Suppressor macrophage (primary cell): ENCODE measurements at places on chromosomes 7 and 10.

DNA sequence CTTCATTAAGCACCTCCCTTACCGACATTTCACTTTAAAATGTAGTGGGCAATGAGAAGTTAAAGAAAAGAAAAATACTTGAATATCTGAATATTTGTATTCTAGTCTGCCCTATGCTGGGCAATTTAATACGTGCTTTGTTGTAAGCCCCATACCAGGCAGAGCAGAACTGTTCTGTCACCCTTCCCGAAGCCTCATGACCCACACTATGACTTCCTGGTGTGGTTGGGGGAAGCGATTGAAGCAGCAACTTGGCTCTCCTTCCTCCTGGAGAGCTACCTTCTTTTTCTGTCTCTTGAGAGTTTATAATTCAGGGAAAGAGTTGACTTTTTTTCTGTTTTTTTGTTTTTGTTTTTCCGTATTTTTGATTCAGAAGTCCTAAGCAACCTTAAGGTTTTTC is 243.7 kb downstream of the INHBA start:
- DNase-seq: peak; percentile 71

DNA sequence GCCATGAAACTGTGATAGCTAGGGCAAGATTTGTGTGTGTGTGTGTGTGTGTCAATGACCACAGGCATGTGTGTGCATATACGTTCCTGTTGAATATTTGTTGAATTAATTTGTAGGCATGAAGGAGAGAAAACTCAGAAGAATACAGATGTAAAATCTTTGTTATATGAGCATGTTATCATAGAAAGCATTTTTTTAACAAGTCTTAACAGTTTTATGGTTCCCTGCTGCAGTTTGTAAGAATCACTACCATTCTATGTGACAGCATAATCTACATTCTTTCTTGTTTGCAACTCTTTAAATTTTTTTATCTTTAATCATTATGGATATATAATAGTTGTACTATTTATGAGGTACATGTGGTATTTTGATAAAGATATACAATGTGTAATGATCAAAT is 130.3 kb downstream of the CD36 start:
- DNase-seq: no peak

GRCh38 chr7:17369691-17370426 is 71.4 kb downstream of the AHR start:
- peak; percentile 97 for DNase-seq

GRCh38 chr10:77925410-77925794 is 1.2 kb downstream of the DLG5 start:
- no peak for DNase-seq

DNA sequence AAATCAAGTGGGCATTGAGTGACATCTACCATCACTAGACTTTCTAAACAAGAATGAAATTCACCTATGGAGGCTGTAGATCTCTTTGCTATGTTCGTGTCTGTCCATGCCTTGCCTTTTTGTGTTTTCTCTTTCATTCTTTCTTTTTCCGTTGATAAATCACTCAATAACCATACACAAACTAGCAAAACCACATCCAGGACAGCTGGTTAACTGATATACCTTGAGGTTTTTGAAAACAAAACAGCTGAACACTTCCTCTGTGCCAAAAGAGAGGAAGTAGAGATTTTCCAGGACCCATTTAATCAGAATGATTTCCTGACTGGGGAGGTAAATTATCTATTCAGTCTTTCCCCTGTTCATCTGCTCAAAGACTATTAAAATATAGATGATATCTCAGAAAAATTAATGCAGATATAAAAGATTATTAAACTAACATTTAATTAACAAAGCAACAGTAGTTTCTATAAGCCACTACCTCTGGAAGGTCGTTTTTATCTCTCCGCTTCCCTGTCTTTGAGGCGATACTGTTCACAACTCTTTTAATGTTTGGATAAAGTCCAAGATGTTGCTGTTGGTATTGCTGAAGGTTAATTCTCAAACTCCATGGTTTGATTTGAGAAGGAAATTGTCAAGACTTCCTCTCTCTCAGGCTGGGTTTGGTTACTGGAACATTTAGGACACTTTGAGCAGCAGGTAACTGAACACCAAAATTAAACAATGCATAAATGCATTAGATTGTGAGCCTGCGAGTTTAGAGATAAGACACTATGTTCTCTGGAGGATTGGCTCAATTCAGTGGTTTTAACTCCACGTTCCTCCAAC is 24.4 kb upstream of the C10orf67 start:
- no peak for DNase-seq

DNA sequence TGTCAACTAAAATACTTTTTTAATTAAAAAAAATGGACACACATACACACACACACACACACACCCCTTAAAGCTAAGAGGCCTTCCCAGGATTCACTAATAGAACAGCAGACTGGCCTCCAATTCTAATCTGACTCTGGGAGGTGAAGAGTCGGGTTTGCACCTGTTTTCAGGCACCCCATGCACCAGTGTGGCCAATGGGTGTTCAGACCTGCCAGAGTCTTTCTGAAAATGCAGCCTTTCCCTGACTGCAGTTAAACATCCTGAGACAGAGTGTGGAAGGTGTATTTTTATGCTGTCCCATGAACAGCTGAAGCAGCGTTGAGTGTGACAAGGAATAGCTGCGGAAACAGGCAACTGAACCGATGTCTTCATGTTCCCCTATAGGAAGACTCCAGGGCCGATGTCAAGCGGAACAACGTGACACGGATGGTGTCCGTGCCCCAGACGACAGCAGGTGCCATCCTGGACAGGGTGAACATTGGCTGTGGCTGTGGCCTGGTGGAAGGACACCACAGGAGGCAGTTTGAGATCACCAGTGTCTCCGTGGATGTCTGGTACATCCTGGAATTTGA is 74.6 kb upstream of the LYZL2 start:
- no peak for DNase-seq
